Ascending aorta (tissue), 2 donors: ENCODE measurements at places on chromosomes 1 and 21.

DNA sequence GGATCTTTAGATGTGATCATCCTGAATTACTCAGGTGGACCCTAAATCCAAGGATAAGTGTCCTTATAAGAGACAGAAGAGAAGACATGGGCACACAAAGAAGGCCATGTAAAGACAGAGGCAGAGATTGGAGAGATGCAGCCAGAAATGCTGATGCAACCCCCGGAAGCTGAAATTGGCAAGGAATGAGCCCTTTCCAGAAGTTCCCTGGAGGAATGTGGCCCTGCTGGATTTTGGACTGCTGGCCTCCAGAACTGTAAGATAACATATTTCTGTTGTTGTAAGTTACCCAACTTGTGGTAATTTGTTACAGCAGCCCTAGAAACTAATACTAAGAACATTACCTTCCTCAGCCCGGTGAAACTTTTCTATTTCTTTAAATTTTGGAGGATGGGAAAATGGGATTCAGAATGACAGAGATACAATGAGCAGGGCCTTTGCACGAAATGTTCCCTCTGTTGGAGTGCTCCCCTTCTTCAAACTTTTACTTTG lies 11.2 kb upstream of the PLPP3 start:
- no peak for DNase-seq

DNA sequence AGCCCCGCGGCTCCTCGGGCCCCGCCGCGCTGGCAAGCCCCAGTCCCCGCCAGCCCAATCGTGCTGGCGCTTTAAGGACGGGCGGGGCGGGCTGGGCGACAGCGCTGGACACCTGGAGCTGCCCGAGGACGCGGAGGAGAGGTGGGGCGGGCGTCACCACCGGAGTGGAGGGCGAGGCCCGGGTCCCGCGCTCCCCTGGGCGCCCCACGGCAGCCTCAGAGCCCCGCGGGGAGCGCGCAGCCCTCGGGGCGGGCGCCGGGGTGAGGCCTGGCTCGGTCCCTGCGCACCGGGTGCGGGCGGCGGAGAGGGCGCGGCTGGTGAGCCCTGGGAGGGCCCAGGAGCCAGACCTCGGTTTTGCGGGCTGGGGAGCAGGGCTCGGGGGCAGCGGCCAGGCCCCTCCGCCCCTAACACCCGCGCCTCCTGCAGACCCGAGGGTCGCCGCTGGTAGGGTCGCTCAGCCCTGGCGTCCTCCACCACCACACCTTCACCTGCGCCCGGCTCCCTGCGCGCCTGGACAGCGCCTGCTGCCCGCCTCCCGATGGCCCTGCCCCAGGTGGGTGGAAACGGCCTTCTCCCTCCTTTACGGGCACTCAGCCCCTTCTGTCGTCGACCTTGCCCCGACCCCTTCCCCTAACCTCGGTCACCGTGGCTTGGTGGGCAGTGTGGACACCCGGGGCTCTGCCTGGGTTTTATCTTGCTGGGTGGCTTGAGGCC lies at the start of gene TMEM61:
TMEM61 (plus strand) TSS at position 101 of the 714 bp plus-strand sequence; CDS start at position 539, 438 bp downstream.
- DNase-seq: peak; percentile 61

- no peak for DNase-seq
Measured at GRCh38 chr1:41515778-41516167, 31.3 kb upstream of the EDN2 start.

DNA sequence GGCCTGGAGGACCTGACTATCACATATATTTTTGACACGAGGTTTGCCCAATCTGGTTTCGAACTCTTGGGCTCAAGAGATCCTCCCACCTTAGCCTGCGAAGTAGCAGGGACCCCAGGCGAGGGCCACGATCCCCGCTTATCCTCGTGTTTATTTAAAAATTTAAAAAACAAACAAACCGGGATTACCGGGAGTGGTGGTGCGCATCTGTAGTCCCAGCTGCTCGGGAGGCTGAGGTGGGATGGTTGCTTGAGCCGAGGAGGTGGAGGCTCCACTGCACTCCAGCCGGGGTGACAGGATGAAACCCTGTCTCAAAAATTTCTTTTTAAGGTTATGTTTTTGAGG lies 452 bp upstream of the EXOSC10 start:
- DNase-seq: no peak

- no peak for DNase-seq
Measured at GRCh38 chr1:89347296-89347695, 16.6 kb upstream of the GBP6 start.

DNA sequence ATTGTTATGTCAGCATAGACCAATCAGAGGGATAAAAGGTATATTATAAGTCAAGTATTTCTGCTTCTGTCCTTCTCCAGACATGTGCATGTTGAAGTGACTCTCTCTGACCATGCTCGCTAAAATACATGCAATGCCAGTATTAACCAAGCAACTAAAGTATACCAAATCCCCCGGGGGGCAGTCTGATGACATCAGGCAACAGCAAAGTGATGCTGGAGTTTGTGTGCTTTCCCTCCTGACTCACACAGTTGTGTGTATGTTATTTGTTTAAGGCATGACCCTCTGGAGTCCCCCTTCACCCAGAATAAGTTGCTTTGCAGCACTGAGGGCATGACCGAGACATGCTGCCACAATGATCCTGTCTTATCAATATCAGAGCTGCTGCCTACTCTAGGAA lies 2.1 kb downstream of the BRINP2 start:
- no peak for DNase-seq

DNA sequence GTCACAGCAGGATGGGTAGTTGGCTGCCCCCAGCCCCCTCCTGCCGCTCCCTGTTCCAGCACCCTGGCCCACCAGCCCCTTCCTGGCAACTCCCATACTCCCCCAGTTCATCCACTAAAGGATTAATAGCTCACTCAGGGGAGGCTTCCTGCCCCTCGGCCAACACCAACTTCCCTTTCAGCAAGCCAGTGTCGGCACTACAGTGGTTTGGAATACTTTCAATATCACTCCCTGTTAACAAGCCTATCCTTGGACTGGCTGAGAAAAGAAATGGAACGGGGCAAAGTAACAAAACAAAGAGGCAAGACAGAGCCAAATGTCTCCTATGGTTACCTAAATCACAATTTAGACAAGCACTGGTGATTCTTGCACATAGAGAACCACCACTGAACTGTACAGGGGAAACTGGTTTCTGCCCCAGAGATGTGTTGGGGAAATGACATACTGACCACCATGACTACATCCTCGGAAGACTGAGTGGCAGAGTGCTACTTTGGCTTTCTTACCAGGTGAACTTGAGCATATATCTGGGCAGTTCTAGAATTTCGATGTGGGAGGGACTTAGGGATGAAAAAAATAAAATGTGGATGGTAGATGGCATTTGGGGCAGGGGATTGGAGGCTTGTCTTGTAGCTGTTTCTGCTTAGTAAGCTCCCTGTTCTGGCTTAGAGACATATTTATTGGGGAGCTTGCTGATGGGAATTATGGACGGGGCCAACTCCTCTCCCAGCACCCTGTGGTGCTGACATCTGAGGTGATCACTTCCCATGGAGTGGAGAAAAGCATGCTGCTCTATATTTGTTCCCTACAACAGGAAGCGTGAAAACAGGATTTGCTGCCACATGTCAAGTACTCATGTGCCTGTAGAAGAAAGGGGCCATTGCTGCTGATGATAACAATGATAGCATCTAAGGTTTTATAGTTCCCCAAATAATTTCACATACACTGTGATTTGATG lies 7.1 kb upstream of the CAPN2 start:
- DNase-seq: no peak

- no peak for DNase-seq
Measured at GRCh38 chr21:33403128-33403785, at the start of gene IFNGR2. IFNGR2 (plus strand) TSS chr21:33403413; CDS start chr21:33403544, 131 bp downstream.

DNA sequence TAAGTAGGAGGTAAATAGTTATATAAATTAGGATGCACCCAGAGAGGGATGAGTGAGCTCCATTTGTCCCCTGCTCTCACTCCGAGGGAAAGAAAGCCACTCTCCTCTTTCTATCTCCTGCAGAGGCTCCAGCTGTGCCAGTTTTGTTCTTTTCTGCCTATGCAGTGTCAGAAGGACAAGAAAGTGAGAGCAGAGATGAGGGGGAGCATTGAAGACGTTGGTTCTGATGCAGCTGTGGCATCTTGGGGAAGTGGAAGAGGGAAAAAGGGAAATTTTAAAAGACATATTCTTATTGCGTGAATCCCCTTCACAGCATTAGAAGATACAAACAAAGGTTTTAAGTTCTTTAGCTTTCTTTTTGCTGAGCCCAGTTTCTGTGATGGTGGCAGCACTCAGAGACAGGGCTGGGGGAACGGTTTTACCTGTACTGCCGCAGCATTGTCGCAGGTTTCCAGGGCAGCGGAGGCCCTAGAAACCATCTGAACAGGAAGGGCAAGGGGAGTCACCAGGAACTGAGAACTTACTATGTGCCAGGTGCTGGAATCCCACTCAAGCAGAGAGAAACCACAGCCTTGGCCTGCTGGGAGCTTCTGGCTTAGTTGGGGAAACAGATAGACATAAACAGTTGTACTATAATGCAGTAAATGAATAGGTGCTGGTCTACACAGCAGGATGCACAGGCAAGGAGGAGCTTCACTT lies 44.9 kb upstream of the USP24 start:
- DNase-seq: no peak

DNA sequence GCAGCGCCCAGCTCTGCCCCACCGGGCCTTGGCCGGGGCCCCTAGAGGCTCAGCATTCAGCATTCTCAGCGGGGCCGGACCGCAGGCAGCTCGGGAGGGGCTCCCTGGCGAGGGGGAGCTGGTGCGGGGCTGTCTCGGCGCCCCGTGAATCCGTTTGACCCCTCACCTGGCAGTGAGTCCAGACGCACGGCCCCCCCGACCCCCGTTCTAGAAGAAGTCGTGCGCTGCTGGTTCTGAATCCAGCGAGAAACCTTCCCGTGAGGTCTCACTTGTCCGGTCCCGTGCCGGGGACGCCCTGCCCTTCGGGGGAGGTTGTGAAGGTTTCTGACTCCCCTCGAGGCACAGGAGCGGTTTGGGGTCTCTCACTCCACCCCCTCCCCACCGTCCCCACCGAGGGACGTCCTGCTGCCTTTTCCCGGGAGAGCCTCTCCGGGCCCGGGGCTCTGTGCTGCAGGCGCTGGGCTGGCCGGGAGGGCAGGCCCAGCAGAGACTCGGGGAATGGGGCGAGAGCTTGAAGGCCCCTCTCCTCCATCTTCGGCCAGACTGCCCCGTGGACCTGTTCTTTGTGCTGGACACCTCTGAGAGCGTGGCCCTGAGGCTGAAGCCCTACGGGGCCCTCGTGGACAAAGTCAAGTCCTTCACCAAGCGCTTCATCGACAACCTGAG lies 655 bp downstream of the COL6A1 start:
- peak; percentile 71 for DNase-seq

GRCh38 chr1:1345860-1346500 lies 3.2 kb downstream of the DVL1 start:
- no peak for DNase-seq

DNA sequence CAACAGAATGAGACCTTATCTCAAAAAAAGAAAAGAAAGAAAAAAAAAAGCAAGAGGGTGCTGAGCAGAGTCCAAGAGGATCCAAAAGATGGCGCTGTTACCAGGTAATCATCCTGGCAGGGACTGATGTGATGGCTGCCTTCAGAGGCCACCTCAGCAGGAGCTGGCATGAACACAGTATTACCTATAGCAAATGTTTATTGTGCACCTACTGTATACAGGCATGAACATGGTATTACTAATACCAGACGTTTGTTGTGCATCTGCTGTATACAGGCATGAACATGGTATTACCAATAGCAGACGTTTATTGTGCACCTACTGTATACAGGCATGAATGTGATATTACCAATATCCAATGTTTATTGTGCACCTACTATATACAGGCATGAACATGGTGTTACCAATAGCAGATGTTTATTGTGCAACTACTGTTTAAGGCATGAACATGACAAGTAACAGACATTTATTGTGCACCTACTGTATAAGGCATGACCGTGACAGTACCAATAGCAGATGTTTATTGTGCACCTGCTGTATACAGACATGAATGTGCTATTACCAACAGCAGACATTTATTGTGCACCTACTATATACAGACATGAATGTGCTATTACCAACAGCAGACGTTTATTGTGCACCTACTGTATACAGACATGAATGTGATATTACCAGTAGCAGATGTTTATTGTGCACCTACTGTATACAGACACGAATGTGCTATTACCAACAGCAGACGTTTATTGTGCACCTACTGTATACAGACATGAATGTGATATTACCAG lies 115.1 kb upstream of the TMEM51 start:
- no peak for DNase-seq

GRCh38 chr1:30759718-30760281 lies 2.2 kb upstream of the LAPTM5 start:
- DNase-seq: no peak

GRCh38 chr1:116309090-116309870 lies 63.8 kb upstream of the ATP1A1 start:
- DNase-seq: no peak

DNA sequence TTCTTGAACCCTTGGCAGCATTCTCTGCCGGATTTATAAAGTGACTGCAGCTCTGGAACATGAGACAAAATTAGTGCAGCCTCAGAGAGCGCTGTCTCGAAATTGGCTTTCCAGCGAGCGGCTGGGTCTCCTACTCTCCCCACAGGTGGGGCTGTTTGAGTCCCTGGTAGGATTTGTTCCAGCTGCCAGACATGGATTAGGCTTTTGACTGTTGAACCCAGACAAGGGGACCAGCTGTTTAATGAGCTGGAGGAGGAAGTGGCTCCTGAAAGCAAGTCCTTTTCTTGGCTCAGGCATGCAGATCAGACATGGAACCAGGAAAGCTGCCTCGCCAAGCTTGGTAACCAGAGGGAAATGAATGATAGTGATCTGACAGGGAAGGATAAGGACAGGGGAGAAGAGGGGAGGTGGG lies 69.6 kb downstream of the UBIAD1 start:
- DNase-seq: no peak

- DNase-seq: no peak
Measured at GRCh38 chr21:42583477-42584295, 69.7 kb upstream of the PDE9A start.

DNA sequence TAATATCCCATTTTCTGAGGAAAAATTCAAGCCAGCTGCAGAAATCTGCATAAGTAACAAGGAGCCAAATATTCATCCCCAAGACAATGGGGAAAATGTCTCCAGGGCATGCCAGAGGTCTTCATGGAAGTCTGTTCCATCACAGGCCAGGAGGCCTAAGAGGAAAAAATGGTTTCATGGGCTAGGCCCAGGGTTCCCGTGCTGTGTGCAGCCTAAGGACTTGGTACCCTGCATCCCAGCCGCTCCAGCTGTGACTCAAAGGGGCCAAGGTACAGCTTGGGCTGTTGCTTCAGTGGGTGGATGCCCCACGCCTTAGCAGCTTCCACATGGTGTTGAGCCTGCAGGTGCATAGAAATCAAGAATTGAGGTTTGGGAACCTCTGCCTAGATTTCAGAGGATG lies 173.5 kb downstream of the LMX1A start:
- DNase-seq: no peak
